AML-193 (cell line): ENCODE measurements at places on chromosomes 13 and 19.

GRCh38 chr13:24215126-24215525, 54.6 kb downstream of the SPATA13 start:
- no peak for DNase-seq

DNA sequence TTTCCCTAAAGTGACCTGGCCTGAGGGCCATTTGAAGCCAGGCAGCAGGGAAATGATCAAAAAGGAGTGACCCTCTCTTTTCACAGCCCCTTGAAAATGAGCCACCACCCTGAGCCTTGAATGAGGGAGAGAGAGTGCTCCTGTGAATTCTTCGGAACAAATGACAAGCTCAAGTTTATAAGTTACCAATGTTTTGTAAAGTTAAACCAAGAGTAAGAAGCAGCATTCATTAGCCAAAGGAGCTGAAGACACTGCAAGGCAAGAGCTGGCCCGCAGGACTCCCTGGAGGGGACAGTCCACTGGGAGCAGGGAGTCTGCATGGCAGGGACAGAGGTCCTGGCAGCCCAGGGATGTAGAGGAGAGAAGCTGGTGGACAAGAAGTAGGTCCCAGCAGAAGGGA, 16.7 kb upstream of the CCNP start:
- no peak for DNase-seq

DNA sequence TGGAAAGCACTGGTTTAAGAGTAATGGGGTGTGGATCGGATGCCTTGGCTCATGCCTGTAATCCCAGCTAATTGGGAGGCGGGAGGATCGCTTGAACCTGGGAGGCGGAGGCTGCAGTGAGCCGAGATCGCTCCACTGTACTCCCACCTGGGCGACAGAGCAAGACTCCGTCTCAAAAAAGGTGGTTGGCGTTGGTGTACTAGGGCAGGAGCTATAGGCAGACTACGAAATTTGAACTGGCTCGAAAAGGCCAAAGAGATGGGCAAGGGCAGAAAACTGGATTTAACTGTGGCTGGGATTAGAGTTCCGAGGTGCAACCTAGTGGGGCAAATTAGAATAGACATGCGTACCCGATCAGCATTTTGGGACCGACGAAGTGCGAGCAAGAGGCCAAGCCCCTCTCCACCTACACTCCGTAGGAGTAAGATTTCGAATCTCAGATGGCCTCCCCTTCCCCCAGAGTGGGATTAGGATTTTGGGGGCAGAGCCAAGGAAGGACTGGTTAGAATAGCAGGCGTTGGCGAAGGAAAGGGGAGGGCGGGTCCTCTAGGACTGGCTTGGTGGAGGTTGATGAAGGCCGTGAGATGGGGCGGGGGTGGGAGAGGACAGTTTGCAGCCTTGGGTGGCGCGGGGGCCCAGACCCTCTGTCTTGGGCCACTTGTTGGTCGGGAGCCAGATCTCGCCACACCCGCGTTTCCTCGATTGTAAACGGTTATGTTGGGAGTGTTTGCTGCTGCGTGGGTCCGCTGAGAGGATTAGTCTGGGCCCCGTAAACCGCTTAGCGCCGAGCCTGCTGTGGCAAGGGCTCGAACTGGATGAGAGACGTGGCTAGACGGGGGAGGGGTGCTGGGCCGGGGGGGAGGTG, 2.0 kb upstream of the INAFM1 start:
- DNase-seq, result no peak

DNA sequence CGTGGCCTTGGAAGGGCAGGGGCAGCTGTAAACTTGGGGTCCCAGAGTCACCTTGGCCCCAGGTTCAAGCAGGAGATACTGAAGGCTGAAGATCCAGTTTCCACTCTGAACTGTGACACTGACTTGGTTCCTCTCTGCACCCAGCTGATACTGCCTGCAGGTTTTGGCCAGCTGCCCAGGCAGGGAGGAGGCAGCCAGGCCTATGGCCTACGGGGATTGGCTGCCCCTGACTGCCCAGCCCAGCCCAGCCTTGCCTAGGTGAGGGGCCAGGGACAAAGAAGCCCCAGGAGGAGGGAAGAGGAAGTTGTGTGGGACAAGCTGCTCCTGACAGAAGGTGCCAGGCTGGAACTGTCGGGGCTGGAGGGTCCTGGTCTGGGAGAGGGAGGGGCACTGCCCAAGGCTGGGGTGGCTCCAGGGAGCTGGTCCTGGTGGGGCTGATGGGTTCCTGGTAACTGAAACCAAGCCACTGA, 51.7 kb upstream of the CYP4F8 start:
- no peak for DNase-seq

GRCh38 chr19:6372594-6373095, at the start of gene ALKBH7:
TSS of gene ALKBH7 (plus strand) at chr19:6372794. CDS start at chr19:6372821, 27 bp downstream.
- DNase-seq, result peak; percentile 98
